PC-3 (cell line): ENCODE measurements at places on chromosomes 1 and 21.

GRCh38 chr1:233629305-233629935 lies 15.5 kb downstream of the KCNK1 start:
- no peaks in the 10 kb centered on the region for H3K27me3 ChIP-seq
- H3K27ac ChIP-seq = no peak overlapping the region
- peaks cover 45% of the 10 kb centered on the region for H3K36me3 ChIP-seq
- peaks cover 12% of the 10 kb centered on the region; the same call in 1 of the 2 replicates for H3K4me1 ChIP-seq

DNA sequence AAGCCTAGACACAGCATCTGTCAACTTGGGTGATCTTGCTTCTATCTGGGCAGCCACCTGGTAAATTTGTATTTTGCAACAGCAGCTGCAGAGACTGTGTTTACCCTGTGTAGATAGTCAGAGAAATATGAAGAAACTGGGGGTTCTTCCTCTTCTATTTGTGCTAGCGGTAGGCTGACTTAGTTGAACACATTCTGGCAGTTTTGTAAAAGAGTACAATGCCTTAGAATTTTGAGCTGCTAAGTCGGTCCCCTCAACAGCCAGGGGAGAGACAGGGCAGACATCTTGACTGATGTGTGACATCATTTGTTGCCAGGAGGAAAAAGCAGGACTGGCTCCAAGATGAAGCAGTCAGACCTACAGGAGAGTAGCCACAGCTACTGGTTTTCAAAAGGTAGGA lies 53.7 kb downstream of the KCNJ6 start:
- H3K27ac ChIP-seq = no peak overlapping the region
- H3K27me3 ChIP-seq = peaks cover 13% of the 10 kb centered on the region; the same call in 1 of the 2 replicates
- H3K4me3 ChIP-seq = no peak overlapping the region
- H3K36me3 ChIP-seq = no peaks in the 10 kb centered on the region

DNA sequence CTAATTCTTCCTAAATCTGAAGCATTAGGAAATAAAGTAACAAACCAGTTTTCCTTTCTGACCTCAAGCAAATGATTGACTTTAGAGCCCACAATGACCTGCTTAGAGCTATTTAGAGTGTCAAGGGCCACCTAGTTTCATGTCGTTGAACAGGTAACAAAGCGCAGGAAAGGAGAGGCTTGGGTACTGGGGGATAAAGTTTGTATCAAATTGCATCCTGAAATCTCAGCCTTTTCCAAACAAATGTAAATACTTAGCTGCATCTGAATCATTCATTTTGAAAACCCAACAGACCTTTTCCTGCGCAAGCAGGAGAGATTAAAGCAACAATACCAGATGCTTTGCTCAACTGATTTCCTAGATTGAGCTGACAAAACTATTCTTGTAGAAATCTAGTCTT lies 121.2 kb downstream of the NRIP1 start:
- peak overlapping the region; percentile 9; the same call in 1 of the 2 replicates for H3K4me3 ChIP-seq
- peaks cover 38% of the 10 kb centered on the region for H3K4me1 ChIP-seq
- H3K27me3 ChIP-seq = no peaks in the 10 kb centered on the region
- peak overlapping the region; percentile 71 for H3K27ac ChIP-seq

DNA sequence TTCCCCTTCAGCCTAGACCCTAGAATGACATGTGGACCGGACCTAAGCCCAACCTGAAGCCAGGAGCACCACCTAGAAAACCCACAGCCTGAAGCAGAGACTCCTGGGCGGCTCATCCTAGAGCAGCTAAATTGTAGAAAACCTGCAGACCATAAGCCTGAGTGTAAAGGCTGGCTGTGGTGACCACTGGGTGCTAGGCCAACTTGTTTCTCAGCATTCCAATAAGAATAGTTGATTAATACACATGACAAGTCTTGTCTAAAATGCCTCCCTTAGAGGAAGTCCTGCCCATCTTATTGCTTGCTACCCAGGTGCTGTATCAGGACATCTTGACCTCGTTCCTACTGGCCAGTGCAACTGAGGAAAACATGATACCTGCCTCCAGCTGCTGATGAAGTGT lies 23.3 kb upstream of the CASQ2 start:
- no peaks in the 10 kb centered on the region for H3K36me3 ChIP-seq
- H3K27me3 ChIP-seq = no peaks in the 10 kb centered on the region
- DNase-seq = no peak
- no peak overlapping the region for H3K27ac ChIP-seq

GRCh38 chr1:54800041-54800898 lies 853 bp downstream of the TTC22 start:
- no peaks in the 10 kb centered on the region for H3K27me3 ChIP-seq
- no peak for DNase-seq
- H3K27ac ChIP-seq = peak overlapping the region; percentile 51; the same call in 1 of the 2 replicates
- H3K4me3 ChIP-seq = peak overlapping the region; percentile 74
- H3K36me3 ChIP-seq = no peaks in the 10 kb centered on the region
- H3K4me1 ChIP-seq = peaks cover 65% of the 10 kb centered on the region

GRCh38 chr1:71264039-71264438 lies 183.2 kb upstream of the ZRANB2 start:
- peaks cover 22% of the 10 kb centered on the region for H3K27me3 ChIP-seq
- no peaks in the 10 kb centered on the region for H3K4me1 ChIP-seq
- no peak for DNase-seq
- no peaks in the 10 kb centered on the region for H3K36me3 ChIP-seq
- no peak overlapping the region for H3K27ac ChIP-seq

- no peak overlapping the region for H3K27ac ChIP-seq
- H3K4me1 ChIP-seq = no peaks in the 10 kb centered on the region
- H3K36me3 ChIP-seq = 0 out of 2 replicates have a peak, but pooled peaks cover 6% of the 10 kb centered on the region
- DNase-seq = peak; percentile 81
- H3K27me3 ChIP-seq = no peaks in the 10 kb centered on the region
These were observed 30.6 kb downstream of the OMA1 start for GRCh38 chr1:58515794-58516401.

DNA sequence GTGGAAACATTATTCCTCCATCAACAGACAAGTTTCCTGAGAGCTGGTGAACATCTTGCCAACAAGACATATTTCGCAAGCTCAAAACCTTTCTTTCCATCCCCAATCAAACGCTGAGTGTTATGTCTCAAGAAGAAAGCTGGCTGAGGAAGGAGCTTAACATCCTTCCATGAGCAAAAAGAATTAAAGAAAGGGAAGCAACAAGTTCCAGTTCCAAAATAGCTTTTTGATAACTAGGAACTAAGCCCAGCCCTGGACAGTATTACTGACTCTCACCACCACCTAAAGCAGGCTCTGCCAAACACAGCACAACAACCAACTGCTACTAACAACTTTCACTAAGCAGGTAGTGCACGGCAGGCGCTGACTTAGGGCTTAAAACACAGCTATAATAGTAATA lies 50.2 kb downstream of the CAPZB start:
- no peaks in the 10 kb centered on the region for H3K27me3 ChIP-seq
- no peak overlapping the region for H3K27ac ChIP-seq
- peaks cover 25% of the 10 kb centered on the region; the same call in 1 of the 2 replicates for H3K36me3 ChIP-seq
- H3K4me3 ChIP-seq = no peak overlapping the region

GRCh38 chr1:27536767-27537166 lies 46.8 kb upstream of the WASF2 start:
- no peak for DNase-seq
- H3K4me3 ChIP-seq = no peak overlapping the region
- peaks cover 48% of the 10 kb centered on the region for H3K4me1 ChIP-seq
- no peaks in the 10 kb centered on the region for H3K27me3 ChIP-seq
- H3K27ac ChIP-seq = peak overlapping the region; percentile 100

DNA sequence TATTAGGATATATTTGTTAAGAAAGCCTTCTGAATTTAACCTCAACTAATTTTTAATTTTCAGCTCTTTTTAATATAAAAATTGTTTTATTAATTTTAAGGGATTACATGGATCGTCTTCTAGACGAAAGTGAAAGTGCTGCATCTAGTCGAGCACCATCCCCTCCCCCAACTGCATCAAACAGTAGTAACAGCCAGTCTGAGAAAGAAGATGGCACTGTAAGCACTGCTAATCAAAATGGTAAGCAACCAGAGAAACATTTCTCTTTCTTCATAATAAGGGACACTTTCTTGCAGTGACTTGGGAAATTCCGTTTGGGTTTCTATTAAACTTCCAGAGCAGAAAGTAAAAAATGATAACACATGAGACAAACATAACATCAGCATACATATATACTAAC lies 56.9 kb downstream of the MIER1 start:
- no peak overlapping the region for H3K27ac ChIP-seq
- H3K4me1 ChIP-seq = peaks cover 15% of the 10 kb centered on the region
- no peaks in the 10 kb centered on the region for H3K27me3 ChIP-seq
- H3K36me3 ChIP-seq = peaks cover 38% of the 10 kb centered on the region
- no peak overlapping the region for H3K4me3 ChIP-seq
